Right cardiac atrium (tissue), 5 donors: ENCODE measurements at places on chromosomes 7 and 10. TPM values are rescaled to one million over a fixed set of nuclear protein-coding genes. Genes with fewer than 3 reads are reported as not detected.

Gene ATOH7
- not detected for total RNA-seq

Gene RET
- total RNA-seq, result 0.47 TPM

Gene NPFFR1
- not detected for total RNA-seq

Gene C10orf71
- total RNA-seq, result 98.9 TPM

Gene FOXI2
- not detected for total RNA-seq

Gene SYT15
- total RNA-seq, result 2.7 TPM

Gene NEUROD6
- not detected for total RNA-seq

Gene BPGM
- total RNA-seq, result 13.6 TPM

Gene UPK3B
- total RNA-seq, result 3.5 TPM

Gene UTF1
- total RNA-seq, result not detected

Gene MYL7
- total RNA-seq, result 14,531 TPM

Gene EN2
- not detected for total RNA-seq

Gene TRPV5
- not detected for total RNA-seq

Gene GPR15LG
- not detected for total RNA-seq

Gene ZNF655
- 41.0 TPM for total RNA-seq

Gene CLCN1
- not detected for total RNA-seq

Gene FAM237B
- total RNA-seq, result not detected

Gene BLNK
- 1.7 TPM for total RNA-seq

Gene EPDR1
- total RNA-seq, result 23.2 TPM

Gene GHITM
- total RNA-seq, result 306 TPM

Gene STARD3NL
- total RNA-seq, result 32.1 TPM

Gene TWIST1
- 2.3 TPM for total RNA-seq

Gene CUTC
- 22.6 TPM for total RNA-seq

Gene GRM8
- not detected for total RNA-seq

Gene RNF32
- 0.49 TPM for total RNA-seq

Gene FAM185A
- total RNA-seq, result 5.6 TPM

Gene TACR2
- total RNA-seq, result 0.53 TPM

Gene LIPF
- total RNA-seq, result not detected

Gene CRHR2
- not detected for total RNA-seq

Gene C10orf88
- total RNA-seq, result 7.1 TPM

Gene DOCK4
- total RNA-seq, result 13.5 TPM

Gene CCDC6
- total RNA-seq, result 28.1 TPM

Gene VWDE
- total RNA-seq, result 12.9 TPM

Gene HOXA6
- not detected for total RNA-seq

Gene ECHDC3
- total RNA-seq, result 67.1 TPM

Gene KCP
- total RNA-seq, result 0.25 TPM

Gene SEMA3D
- 2.4 TPM for total RNA-seq

Gene NACAD
- 5.3 TPM for total RNA-seq

Gene SFRP5
- total RNA-seq, result 148 TPM

Gene GPR37
- not detected for total RNA-seq

Gene CC2D2B
- 3.0 TPM for total RNA-seq

Gene TFEC
- 4.3 TPM for total RNA-seq

Gene NME8
- total RNA-seq, result not detected

Gene RBM20
- total RNA-seq, result 81.9 TPM

Gene POLR2J2
- total RNA-seq, result 4.2 TPM

Gene TSPAN13
- 15.2 TPM for total RNA-seq

Gene LIPJ
- total RNA-seq, result 0.14 TPM

Gene FAM200A
- 6.1 TPM for total RNA-seq

Gene CXCL12
- total RNA-seq, result 102 TPM

Gene TMEM243
- 8.6 TPM for total RNA-seq

Gene CPA4
- total RNA-seq, result 0.34 TPM

Gene TSPAN33
- total RNA-seq, result 12.8 TPM

Gene ZDHHC16
- 22.6 TPM for total RNA-seq
